ENCODE measurements at places on chromosomes 1 and 21.

DNA sequence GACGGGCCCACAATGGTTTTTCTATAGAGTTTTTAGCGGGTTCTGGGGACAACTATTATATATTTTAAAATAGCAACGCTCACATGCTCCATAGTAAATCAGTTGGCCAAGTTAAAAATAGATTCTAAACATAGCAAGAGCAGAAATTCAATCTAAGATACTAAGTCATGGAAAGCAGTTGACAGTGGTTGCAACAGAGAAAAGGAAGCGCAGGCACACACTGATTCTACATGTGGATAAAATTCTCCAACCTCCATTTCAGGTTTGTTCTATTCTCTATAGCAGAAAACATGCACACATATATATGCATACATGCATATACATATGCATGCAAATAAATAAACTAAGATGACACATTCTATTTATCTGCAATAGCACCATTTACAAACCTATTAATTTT is 89.6 kb upstream of the HNRNPU start:
- no peak for DNase-seq

DNA sequence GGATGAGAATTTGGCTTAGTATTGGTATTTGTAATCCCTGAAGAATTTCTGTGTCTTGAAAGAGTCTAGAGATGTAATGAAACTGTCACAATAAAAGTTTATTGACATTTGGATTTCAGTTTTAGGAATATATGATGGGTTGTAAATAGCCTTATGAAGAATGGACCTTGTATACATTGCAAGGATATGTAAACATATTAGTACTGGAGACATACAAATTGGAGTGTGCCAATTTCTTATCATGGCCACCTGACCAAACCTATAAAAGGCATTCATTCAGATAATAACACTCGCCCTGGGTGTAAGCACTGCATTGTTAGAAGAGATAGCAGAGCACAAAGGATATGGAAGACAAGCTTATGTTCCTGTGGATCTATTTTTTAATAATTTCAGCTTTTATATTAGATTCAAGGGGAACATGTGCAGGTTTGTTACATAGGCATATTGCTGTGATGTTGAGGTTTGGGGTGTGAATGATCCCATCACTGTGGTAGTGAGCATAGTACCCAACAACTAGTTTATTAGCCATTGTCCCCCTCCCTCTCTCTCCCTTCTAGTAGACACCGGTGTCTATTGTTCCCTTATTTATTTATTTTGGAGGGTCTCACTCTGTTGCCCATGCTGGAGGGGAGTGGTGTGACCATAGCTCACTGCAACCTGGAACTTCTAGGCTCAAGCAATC is 8.6 kb downstream of the S1PR1 start:
- no peak for DNase-seq

GRCh38 chr1:241860922-241861321 is 12.9 kb downstream of the EXO1 start:
- DNase-seq, result no peak

GRCh38 chr1:226637147-226637935 is 88.8 kb downstream of the STUM start:
- no peak for DNase-seq

DNA sequence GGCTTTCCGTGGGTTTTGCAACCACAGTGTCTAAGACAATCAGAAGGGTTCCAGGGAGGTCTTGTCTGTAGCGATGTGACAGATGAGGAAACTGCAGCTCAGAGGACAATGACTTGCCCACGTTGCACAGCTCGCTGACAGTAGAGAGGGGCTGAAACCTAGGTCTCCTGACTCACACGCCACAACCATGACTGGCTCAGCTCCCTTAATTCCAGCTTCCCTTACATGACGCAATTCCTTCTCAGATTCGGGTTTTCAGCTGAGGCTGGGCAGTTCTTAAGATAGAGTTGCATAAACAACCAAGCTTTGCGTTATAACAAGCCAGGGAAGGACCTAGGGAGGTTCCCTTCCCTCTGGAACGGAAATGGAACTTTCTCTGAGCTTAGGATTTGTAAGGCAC is 36.3 kb downstream of the DHCR24 start:
- DNase-seq, result no peak

DNA sequence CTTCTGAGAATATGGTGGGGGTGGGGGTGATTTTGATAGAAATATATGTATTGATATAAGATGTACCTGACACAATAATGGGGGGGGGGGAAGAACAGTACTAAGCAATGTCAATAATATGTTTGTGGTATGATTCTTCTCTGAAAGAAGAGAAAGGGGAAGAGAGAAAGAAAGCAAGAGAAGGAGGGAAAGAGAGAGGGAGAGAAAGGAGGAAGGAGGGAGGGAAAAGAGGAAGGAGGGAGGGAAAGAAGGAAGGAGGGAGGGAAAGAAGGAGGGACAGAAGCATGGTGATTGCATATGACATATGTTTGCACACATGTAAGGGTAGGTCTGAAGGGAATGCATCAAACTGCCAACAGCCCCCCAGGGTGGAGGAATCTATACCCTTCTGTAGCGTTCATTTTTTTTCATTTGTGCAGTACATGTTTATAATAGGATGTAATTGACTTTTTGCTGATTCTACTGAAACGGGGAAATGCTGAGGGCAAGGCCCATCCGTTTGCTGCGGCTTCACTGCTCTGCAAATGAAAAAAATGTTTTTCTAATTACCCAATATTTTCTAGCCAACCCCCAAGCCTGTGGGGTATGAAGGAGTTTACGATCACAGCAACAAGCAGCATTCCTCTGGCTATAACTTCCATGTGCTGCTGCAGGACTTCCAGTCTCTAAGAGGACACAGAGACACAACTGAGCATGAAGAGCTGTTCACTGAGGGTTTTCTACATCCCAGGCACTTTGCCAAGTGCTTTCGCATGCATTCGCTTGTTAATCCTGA is 119.3 kb upstream of the ZC3H12A start:
- no peak for DNase-seq

DNA sequence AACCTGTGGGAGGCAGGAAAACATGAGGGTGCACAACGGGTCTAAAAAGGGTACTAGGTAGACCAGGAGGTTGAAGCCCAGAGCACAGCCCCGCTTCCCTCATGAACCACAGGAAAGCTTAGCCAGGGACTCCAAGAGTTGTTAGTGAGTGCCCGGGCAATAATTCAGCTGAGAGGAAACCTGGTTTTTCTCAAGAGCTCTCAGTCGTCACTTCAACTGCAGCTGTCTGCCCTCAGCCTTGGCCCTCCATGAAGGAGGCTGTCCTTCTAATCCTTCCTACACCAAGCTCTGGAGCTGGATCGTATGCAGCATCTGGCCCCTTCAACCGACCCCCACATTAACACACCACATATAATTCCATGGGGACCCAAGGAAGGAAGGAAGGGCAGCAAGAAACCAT is 77.0 kb upstream of the BACE2 start:
- DNase-seq, result no peak

- no peak for DNase-seq
These were observed 9.6 kb upstream of the TRNP1 start for GRCh38 chr1:26983863-26984262.

- DNase-seq, result no peak
These were observed 11.6 kb upstream of the MAPKAPK2 start for GRCh38 chr1:206672844-206673758.

- DNase-seq, result no peak
These were observed 45.1 kb upstream of the EPS15 start for GRCh38 chr1:51564124-51564523.

Measured in activated CD4-positive, alpha-beta memory T cell treated with anti-CD3 and anti-CD28 coated beads, Interleukin-2, amount 10 ng/mL, durations not matched to agents 7 days and 5 days (primary cell).